Right atrium auricular region (tissue), 2 donors: ENCODE measurements at places on chromosomes 7 and 10.

DNA sequence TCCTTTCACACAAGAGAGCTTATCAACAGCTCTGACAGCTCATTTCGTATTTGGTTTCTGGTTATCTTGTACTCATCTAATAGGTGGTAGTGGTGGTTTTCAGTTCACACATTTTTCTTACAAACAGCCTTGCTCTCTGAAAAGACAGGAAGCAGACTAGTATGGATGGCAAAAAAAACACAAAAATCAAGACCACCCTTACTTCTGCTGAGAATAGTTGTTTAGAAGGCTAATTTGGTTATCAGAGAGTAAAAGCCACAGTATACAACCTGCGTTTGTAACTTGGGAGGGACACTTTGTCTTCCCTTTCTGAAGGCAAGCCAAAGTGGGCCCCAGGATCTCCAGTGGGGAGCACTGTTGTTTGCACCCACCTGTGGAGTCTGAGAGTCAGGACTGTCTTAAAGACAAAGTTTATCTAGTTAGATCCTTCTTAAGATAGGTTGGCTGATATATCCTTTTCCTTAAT lies 68.0 kb downstream of the PIP4K2A start:
- no peak for DNase-seq

DNA sequence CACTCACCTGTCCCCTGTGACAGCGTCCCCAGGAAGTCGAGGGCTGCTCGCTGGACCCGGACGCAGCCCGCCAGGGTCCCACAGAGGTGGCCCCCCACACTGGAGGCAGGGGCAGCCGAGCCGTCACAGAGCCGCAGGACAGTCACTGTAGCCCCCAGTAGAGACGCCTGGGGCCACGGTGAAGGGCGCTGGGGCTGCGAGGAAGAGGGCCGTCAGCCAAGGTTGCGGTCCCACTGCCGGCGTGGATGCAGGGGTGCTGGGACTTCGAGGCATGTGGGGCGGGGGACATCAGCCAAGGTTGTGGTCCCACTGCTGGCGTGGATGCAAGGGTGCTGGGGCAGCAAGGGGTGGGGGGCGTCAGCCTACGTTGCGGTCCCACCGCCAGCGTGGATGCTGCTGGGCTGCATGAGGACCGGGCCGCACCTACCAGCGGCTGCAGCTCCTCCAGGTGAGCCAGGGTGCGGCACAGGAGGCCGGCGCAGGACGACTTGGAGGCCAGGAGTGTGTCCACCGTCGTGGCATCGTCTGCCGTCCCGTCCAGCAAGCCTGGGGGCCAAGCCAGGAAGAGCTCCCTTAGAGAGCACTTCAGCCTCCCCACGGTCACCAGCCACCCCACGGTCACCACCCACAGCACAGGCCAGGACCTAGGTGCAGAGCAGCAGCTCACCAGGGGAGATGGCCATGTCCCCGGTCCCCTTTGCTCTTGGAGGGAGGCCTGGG lies 13.9 kb downstream of the BRAT1 start:
- DNase-seq: no peak

DNA sequence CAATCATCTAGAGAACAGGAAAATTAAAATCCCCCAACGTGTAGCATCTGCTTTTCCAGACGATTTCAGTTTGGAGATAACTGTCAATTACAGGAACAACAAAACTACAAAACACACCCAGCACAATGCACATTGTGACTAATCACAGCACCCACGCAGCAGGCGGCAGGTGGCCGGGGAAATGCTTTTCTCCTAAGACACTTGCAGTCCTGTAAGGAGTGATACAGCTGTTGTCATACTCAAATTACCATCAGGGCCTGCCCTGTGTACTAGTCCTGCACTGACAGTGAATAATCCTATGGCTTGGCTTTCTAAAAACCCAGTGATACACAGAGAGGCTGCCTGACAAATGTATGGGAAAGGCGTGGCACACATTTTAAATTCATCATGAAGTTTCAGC lies 37.8 kb downstream of the COBL start:
- DNase-seq: no peak

DNA sequence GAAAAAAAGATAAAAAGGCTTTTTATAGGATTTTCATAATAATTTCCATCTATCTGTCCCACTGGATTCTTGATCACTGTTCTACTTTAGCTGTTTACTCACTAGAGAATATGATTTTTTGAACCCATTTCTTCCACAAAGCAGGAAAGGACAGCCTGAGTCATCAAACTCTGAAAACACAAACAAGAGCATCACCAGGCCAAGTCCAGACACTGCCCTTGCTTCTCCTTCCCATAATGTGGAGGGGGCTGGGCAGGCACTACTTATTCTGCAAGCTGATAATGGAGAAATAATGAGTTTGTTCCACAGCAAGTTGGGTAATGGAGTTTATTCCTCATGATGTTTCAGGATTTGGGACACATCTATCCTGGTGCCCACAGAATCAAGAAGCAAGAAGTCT lies 13.0 kb upstream of the KCNIP2 start:
- DNase-seq: peak; percentile 52

- DNase-seq: no peak
These were observed 27.3 kb upstream of the MACC1 start for GRCh38 chr7:20244334-20245120.

DNA sequence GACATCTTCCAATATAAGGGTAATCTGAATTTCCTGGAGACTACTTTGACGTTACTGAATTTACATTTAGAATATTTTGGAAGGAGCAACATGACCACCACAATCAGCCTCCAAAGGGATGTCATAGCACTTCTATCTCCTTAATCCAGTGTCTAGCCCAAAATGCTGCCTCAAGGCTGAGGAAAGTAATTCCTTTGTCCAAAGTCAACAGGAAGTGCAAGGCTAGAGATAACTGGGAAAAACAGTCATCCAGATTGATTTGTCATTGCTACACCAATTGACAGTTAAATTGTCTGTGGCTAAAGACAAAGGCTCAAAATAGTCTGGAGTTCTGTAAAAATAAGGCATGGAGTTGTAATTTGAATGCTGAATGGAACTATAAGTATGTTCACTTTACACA lies 3.9 kb upstream of the TFPI2 start:
- no peak for DNase-seq

GRCh38 chr7:46301677-46302076 lies 380.6 kb upstream of the IGFBP3 start:
- no peak for DNase-seq

- no peak for DNase-seq
These were observed 238.2 kb downstream of the TEX36 start for GRCh38 chr10:125444790-125445189.

DNA sequence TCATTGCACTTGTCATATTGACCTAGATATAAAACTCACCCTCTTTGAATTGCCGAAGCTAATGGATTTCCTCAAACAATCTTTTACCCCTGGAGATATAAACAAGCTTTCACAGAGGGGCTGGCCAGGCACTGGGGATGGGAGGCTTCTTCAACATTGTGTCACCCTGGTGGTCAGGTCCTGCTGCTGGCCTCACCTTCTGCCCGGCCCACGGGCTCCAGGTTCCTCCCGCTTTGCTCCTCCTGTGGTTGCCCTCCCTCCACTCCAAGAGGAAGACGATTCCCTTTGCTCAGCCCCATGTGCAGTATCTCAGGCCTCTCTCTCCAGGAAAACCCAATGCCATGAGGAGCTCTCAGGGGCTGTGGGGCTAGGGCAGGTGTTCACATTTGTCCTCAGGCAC lies 118.1 kb upstream of the ADCY1 start:
- no peak for DNase-seq

DNA sequence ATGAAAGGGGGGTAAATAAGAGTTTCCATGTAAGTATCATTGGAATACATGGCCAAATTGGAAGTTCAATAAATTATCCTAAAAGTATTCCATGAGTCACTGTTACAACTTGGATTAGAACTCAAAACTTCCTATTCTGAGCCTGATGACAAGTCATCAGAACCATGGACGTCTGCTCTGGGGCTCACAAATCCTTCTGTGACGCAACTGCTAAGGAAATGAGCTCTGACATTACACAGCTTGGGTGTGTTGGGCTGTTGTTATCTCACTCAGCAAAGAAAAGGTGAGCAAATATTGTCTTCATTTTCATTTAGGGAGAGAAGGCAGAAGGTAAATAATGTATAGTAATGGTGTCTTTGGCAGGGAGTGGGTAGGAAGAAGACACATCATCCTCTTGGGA lies 214.8 kb upstream of the ADO start:
- no peak for DNase-seq

DNA sequence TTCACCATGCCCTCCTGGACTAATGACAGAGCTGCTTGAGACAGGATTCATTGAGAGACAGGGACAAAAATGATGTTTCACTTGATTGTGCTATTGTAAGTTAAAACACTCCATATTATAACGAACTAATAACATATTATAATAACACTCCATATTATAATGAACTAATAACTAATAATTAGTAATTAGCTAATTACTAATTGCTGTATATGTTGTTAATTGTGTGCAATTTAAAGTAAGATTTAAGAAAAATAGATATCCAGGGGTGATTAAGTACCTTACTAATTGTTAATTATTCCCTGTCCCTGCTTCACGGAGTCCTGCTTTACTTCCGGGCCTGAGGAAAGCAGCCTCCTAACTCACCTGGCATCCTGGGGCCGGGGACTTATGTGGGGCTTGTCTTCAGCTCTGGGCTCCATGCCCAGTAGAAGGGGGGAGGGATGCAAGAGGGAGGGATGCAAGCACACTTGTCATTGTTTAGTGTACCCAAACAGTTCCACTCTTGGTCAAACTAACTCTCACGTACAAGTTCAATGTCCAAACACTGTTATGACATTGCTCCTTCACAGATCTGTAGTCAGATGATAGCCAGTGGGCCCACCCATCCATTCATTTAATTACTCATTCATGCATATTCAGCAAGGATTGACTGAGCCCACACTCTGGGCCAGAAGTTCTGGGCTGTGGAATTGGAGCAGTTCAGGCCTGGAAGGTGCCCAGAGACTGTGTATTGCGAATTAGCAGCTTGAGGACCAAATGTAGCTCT lies 53.8 kb downstream of the COL13A1 start:
- no peak for DNase-seq

DNA sequence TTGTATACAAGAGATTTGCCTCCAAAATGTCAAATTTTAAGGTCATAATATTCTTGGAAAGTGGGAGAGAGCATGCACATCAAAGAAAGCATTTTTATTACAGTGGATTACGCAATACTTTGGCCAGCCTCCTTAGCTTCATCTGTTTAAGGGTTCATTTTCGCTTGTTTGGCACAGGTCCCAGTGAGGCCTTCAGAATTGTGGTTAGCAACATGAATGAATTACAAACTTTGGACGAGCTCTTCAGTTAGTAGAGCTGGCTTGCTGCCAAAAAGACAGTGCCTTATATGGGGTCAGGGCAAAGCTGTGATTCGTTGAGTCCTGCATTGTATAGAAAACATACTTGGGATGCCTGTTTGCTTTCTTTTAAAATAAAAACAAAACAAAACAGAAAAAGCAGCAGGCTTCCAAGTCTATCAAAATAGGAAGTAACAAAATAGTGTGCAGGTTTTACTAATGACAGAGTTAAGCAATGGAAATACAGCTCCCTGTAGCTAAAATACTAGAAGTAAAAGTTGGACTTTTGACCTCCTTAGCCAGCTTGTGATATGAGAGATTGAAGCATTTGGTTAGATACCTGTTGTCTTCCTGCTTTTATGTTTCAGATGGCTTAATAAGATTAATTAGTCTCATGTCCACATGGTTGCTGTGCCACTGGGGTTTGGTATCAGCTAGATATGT lies 190.8 kb downstream of the MLLT10 start:
- DNase-seq: peak; percentile 93

GRCh38 chr7:78993341-78993740 lies 460.1 kb downstream of the MAGI2 start:
- no peak for DNase-seq

DNA sequence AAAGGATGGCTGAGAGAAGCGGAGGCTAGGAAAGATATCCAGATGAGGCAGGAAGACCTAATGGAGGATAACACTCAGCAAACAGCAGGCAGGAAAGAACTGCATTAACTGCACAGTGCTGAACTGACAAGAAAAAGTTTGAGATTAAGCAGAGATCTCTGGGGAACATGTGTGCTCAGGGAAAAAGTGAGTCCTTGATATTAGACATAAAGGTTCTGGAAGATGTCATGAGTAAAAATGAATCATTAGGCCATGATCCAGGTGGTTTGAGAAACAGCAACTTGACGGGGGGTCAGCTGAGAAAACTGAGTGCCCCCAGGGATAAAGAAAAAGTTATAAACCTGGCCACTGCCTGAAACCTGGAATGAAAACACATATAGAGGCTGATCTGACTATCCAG lies 27.3 kb upstream of the ANK3 start:
- DNase-seq: no peak

- no peak for DNase-seq
These were observed 51.7 kb downstream of the PLEKHA8 start for GRCh38 chr7:30079880-30080279.

- no peak for DNase-seq
These were observed 22.5 kb downstream of the HHEX start for GRCh38 chr10:92712016-92712889.

GRCh38 chr10:17742918-17743317 lies 9.1 kb upstream of the TMEM236 start:
- peak; percentile 65 for DNase-seq

GRCh38 chr7:150945171-150945852 lies 32.8 kb downstream of the KCNH2 start:
- no peak for DNase-seq

DNA sequence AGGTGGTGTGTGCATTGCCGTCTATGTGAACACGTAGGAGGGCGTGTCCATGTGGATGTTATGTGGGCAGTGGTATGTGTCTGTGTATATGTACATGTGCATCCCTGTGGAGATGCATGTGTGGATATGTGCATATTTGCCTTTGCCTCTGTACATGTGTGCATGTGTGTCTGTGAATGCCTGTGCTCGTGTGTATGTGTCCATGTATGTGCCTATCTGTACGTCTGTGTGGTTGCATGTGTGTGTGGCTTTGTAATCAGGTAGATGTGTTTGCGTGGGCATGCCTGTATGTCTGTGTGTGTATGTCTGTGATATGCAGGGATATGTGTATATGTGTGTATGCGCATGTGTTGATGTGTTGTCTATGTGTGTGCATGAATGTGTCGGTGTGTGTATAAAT lies 19.7 kb downstream of the ADCY1 start:
- peak; percentile 18 for DNase-seq

DNA sequence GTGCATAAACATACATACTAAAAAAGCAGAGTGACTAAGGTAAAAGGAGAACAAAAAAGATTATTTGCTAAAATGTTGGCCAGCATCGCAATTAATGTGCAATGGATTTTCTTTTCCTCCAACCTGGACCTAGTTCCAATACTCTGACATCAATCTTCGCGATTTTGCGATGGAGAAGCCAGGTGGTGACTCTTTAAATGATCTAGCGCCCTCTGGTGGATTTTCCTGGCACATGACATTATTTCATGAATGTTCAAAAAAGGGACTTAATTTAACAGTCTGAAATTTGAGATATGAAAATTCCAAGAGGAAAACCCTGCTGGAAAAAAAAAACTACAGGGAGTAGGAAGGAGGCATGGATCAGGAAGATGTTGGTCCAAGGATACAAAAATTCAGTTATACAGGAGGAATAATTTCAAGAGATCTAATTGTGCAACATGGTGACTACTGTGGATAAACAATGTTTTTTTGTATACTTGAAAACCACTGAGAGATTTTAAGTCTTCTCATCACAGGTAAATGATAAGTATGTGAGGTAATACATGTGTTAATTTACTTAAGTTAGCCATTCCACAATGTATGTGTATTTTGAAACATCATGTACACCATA lies 4.3 kb upstream of the KCNMA1 start:
- DNase-seq: peak; percentile 67

- DNase-seq: no peak
These were observed 5.5 kb upstream of the FIGNL1 start for GRCh38 chr7:50455658-50456057.
